ENCODE measurements at places on chromosomes 3 and 15. TPM values are rescaled to one million over a fixed set of nuclear protein-coding genes. Genes with fewer than 3 reads are reported as not detected.

SPSB4 gene
- not detected for total RNA-seq

GRCh38 chr15:39156166-39156565, 424.7 kb upstream of the THBS1 start:
- no peak overlapping the region for H3K27ac ChIP-seq
- H3K27me3 ChIP-seq, result peaks cover 25% of the 10 kb centered on the region
- no peak for DNase-seq
- H3K4me3 ChIP-seq, result no peak overlapping the region

C3orf49 gene
- not detected for total RNA-seq

DNA sequence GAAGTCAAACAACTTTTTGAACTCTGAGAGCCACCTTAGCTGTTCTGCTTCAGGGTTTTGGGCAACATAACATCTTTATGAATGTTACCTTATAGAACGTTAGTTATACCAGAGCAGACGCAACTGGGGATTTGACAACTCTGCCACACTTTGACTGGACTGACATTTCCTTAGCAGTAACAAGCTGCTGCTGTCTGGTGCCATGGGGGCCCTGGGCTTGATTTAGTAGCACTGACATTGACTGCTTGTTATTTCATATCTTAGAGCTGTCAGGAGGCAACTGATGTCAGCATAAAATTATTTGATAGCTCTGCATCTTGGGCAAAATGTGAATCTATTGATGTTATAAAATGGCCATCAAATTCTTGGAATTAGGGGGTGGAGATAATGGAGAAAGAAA, 285.4 kb downstream of the ROBO2 start:
- no peak for DNase-seq
- no peaks in the 10 kb centered on the region for H3K36me3 ChIP-seq
- no peak overlapping the region for H3K27ac ChIP-seq
- H3K4me3 ChIP-seq, result no peak overlapping the region

NDN gene
- total RNA-seq, result 5.1 TPM

Measured in activated CD8-positive, alpha-beta T cell treated with anti-CD3 and anti-CD28 coated beads, Interleukin-2, amount 10 ng/mL, durations not matched to agents 7 days and 5 days (primary cell).